Stimulated activated CD8-positive, alpha-beta memory T cell treated with anti-CD3 and anti-CD28 coated beads, Interleukin-4, amount 100 ng/mL, for 48 hours (primary cell): ENCODE measurements at places on chromosomes 16 and 17.

GRCh38 chr16:16881814-16882213, 502.9 kb downstream of the NPIPA7 start:
- DNase-seq: no peak

GRCh38 chr17:9855036-9855435, 29.3 kb downstream of the GLP2R start:
- no peak for DNase-seq

GRCh38 chr16:5502467-5502869, 404.9 kb upstream of the EEF2KMT start:
- no peak for DNase-seq

DNA sequence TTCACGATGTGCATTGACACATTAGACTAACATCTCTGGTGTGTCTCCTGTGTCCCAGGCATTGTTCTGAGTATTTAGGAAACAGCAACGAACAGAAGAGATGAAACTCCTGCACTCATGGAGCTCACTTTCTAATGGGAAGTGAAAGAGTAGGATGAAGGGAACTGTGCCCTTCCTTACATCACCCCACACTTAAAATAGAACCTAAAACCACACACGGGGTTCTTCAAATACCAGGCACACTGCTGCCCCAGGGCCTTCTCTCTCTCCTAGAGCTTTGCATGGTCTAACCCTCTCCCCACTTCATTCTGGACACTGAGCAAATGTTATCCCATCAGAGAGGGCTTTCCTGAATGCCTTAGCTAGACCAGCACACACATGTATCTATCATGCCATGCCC, 33.7 kb downstream of the TRIM25 start:
- no peak for DNase-seq

DNA sequence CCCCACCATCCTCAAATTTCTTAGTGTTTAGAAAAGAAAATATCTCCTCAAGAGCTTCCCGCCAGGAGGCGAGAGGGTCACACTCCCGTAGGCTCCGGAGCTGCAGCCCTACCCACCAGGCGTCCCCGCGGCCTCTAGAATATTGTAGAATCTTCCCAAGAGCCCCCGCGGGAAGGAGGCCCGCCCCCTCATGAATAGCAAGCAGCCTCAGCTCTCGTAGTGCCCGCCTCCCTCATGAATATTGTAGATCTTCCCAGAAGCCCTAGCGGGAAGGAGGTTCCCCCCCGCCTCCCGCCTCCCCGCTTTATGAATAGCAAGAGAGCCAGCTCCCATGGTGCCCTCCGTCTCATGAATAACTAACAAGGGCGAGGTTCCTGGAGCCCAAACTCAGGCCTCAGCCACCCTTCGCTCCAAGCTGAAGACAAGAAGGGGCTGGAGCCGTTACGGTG, at the start of gene FBXO47:
Gene FBXO47 (minus strand): TSS at position 114 of the 449 bp plus-strand sequence. CDS start 4,378 bp downstream, outside the sequence.
- DNase-seq: peak; percentile 85

GRCh38 chr16:20681821-20682760, 15.4 kb downstream of the ACSM1 start:
- DNase-seq: no peak

DNA sequence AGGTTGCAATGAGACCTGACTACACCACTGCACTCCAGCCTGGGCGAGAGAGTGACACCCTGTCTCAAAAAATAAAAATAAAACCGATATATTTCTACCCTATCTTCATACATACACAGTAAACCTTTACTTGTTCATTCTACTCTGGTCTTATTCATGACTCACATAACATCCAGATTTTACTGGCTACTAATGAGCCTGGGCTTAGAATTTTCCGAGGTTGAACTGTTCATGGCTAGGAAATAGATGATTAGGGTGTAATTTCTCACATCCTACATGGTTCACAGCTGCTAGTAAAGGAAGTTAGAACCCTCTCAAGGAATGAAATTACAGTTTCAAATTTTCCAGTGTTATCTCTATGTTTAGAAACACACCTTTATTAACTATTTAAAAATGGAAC, 14.7 kb downstream of the GSPT1 start:
- DNase-seq: no peak

DNA sequence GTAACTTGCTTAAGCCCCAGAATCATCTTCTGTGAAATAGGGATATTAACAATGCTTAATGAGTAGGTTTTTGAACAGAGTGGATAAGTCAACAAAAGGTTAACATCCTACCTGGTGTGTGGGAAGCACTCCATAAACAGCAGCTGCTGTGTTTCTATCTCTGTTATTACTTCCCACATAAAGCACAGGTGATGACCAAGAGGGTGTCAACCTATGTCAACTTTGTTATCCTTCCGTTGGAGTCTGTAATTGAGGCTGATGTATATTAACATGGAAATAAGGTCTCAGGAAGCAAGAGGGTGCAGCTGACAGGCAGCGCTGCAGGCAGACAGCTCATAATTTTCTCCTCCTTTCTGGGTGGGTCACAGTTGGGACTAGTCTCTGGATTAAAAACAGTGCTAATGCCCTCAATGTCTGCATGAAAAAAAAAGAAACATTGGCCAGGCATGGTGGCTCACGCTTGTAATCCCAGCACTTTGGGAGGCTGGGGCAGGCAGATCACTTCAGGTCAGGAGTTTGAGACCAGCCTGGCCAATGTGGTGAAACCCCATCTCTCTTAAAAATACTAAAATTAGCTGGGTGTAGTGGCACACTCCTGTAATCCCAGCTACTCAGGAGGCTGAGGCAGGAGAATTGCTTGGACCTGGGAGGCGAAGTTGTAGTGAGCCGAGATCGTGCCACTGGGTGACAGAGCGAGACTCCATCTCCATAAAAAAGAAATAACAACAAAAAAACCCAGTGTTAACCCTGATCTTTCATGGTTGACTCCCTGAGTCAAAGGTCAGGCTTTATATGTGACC, 269.6 kb downstream of the SNX29 start:
- DNase-seq: no peak

DNA sequence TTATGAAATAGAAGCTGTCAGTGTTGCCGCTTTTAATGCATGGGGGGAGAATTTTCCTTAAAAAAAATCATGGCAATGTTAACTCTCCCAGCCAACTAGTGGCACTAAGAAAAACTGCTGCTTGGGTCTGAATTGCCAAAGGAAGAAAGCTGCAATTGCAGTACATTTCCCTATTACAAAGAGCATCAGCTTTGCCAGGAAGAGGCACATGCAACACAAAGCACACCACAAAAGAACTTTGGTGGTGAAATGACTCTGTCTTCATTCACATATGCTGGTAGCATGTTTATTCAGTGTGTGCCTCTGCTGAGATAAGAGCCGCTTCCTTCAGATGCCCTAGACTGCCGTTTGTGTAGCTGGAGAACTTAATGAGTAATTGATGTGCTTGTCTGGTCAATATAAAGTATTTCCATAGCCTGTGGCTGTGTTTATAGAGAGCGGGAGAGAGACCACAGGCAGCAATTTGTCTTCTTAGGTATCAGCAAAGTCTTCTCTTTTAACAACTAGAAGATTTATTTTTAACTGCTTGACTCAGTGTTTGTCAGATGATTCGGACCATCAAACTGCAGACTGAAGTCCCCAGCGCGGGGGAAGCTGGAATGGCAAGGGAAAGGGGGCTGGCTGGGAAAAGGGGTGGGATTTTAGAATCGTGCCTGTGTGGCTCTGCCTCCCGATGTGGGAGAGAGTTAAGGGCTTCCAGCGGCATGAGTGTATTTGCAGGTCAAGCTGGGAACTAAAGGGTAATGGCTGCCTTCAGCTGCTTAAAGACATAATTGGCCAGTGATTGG, 115.1 kb downstream of the MRTFB start:
- DNase-seq: no peak
